ENCODE measurements at places on chromosomes 2 and 18.
A peak's percentile ranks its signal among the peaks of the same experiment; 100 is the strongest.

DNA sequence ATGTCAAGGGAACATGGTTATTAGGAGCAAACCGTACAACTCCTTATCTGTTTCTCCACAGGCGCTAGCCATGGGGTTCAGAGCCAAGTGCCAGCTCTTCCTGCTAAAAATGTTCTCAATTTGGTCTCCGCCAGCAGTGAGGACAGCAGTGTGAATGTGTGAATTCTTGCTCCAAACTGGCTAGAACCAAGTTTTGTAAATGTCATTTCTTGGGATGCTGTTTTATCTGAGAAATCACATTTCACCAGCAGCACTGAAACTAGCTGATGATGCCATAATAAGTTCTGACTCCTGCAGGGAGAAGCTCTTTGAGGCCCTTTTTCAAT is 140.6 kb upstream of the LGALSL start:
- no peak for DNase-seq

GRCh38 chr2:234463626-234464290 is 33.1 kb downstream of the ARL4C start:
- no peak for DNase-seq

DNA sequence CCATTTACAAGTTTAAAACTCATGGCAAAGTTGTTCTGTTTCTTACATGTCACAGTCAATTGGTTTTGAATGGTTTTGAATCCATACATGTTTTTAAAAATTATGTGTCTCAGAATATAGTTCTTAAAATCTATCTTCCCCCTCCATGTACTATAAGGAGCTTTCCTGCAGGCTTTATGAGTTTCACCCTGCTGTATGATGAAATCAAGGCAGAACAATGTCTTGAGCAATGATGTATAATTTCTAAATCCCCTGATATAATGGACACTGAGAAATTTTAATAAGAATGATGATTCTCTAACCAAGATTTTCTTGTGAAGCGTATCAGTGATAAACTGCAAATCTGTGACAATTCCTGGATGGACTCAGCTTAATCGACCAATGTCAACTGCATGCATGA is 10.6 kb upstream of the ZNF516 start:
- DNase-seq = peak; percentile 36

GRCh38 chr2:235740821-235741220 is 247.0 kb downstream of the AGAP1 start:
- DNase-seq = no peak

DNA sequence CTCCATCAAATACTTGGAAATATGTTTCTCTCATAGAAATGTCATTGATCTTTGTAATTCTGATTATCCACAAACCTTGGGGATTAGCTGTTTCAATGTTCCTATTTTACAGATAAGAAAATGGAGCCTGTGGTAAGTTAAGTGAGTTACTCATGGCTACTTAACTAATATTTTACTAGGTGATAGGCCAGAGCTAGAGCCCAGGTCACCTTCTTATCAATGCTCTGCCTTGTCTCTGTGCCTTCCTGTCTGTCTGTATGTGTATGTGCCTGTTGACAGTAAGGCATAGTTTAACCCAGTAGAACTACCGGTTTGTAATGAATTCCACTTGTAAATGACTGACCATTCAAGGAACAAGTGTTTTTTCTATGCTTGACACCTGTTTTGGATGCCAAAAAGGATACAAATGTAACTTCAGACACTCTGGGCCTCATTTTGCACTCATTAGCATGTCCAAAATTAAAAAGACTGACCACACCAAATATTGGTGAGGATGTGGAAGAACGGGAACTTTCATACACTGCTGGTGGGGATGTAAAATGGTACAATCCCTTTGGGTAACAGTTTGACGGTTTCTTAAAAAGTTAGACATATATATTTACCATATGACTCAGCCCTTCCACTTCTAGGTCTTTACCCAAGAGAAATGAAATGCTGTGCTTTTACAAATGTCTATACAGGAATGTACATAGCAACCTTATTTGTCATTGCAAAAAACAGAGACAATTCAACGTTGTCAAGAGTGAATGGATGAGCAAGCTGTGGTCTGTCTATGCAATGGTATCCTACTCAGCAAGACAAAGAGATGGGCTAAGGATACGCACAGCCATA is 19.6 kb upstream of the IL1A start:
- no peak for DNase-seq

- DNase-seq = no peak
Measured at GRCh38 chr2:180364719-180365118, 357.6 kb upstream of the CWC22 start.

GRCh38 chr2:24082787-24083566 is 1.7 kb downstream of the TP53I3 start:
- DNase-seq = no peak

DNA sequence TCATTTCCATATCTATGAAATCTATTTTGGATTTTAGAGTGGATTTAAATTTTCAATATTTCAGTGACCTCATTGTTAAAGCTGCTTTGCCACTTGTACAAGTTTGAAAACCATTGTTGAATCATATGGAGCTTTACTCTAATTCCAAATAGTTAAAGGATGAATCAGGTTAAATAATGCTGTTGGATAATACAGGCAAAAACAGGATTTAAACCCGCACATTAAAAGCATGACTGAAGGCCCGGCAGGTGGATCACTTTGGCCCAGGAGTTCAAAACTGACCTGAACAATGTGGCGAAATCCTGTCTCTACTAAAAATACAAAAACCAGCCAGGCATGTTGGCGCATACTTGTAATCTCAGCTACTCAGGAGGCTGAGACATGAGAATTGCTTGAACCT is 68.3 kb downstream of the RIF1 start:
- DNase-seq = no peak

DNA sequence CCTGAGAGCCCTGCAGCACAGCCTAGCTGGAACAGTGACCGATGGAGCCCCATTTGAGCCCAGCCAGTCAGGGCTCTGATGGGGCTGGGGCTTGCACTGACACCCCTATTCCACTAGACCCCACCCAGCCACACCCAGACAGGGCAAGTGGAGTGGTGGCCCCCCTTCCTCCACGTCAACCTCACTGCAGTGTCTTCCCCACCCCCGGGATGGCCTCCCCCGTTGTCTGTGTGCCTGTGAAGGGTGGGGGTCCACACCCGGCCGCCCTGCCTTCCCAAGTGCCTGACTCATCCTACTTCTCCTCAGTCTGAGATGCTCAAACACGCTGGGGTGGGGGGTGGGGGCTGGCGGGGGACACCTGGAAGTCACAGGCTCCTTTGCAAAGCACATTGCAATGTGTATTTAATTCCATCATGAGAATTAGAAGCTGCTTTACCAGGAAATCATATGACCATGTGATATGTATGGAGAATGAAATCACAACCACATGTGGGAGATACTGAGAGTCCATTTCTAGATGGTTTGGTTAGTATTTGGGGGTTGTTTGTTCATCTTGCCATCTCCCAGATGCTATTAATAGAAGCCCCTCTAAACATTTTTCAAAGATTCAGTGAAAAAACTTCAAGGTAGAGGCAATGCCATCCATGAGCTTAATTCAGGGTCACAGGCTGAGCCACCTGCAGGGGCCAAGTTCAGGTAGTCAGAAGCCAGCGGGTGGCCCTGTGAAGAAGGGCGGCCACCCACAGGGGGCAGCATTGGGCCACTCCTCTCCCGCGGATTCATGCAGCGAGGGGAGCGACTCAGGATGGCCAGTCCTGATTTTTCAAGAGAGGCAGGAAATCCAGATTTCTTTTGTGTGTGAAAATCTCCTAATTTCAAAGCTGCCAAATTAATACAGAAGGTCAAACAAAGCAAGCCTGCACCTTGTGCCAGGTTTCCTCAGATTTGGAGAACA is 22.7 kb upstream of the GMPPA start:
- peak; percentile 78 for DNase-seq

GRCh38 chr2:208222351-208222750 is 32.5 kb downstream of the IDH1 start:
- no peak for DNase-seq

- DNase-seq = no peak
Measured at GRCh38 chr2:133123904-133124303, 444.4 kb downstream of the NCKAP5 start.

- DNase-seq = peak; percentile 36
Measured at GRCh38 chr2:25700221-25700660, 26.9 kb upstream of the DTNB start.

DNA sequence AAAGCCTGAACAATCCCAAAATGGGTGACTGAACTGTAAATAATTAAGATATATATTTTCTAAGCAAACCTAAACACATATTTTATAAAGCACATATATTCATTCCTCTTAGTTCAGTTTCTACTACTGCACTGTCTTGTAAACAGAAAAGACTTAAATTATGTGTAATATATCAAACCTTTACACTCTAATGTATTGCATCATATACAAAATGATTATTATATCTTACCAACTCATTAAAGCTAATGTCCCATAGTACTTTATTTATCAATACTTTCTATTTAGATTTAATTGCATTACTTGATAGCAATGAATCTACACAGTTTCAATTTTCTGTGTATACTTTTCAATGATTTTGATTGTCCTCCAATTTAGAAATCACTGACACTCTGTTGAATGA is 111.0 kb downstream of the TMEM247 start:
- DNase-seq = no peak

GRCh38 chr2:136067897-136068580 is 49.9 kb downstream of the CXCR4 start:
- DNase-seq = no peak

DNA sequence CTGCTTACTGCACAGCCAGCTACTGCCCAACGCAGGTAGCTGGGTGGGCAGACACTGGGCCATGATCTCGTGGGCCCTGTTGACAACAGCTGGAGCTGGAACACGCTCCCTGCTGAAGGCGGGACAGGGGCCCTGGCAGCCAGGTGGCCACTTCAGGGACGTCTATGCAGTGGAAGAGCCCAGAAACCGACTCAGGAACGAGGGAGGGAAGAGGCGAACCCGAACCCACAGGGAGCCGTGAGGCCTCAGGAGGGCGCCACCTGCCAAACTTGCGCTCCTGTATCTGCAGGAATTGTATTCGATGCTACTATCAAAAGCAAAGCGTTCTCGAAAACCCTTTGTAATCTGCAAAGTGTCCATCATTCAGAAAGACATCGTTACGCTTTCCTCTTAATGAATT is 198.4 kb downstream of the EIPR1 start:
- DNase-seq = peak; percentile 16

DNA sequence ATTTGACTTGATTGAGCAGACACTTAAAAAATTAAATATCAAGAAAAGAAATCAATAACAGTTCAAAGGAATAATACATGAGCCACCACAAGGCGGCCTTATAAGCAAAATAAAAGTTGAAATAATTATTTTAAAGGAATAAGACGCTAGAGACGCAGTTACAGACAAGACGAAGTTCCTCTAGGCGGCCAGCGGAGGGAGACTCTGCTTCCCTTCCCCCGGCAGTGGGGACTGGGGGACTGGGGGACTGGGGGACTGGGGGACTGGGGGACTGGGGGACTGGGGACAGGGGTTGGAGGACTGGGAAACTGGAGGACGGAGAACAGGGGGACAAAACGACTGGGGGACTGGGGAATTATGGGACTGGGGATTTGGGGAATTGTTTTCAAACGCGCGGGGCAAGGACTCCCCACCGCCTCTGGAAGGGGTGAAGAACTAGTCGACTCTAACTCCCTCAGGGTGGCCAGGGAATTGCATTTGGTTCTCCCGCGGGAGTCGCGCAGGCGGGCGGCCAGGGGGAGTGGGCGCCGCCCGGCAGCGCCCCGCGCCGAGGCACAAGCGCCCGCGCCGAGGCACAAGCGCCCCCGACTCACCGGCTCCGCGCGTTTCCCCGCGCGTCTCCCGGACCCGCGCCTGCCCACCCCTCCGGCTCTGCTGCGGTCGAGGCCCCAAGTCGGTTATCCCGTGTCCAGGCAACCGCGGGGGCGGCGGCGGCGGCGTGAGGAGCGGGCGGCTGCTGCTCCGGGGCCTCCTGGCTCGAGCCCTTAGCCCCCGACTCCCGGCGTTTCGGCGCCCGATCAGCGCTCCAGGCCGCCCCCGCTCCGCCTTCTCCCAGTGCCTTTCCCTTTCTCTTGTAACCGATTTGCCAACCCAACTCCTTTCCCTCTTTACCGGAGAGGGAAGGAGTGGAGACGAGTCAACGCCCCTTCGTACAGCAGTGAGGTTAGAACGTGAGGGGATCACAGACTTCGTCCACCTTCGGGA is at the start of gene CCDC178:
Gene CCDC178 (minus strand): TSS at position 662 of the 984 bp plus-strand sequence. CDS start 28,633 bp downstream, outside the sequence.
- DNase-seq = no peak

GRCh38 chr2:37636381-37637066 is 34.9 kb downstream of the CDC42EP3 start:
- no peak for DNase-seq

DNA sequence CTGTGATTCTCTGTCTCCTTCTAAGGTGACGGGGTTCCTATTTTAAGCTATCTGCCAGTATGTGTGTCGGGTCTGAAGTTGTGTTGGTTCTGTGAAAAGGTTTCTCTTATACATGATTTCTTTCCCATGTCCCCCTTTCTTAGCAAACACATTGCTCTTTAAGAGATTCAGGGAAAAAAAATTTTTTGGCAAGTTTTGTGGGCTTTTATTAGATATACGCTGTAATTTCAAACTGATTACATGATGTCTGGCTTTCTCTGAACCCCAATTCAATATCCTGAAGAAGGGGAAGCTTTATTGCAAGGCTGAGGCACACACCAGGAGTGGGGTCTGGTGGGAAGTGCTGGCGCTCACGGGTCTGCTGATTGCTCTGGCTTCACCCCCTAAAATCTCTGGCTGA is 210.6 kb downstream of the AGPS start:
- DNase-seq = no peak

- peak; percentile 82 for DNase-seq
Measured at GRCh38 chr2:113211226-113212105, 37.7 kb downstream of the PSD4 start.

GRCh38 chr2:159982270-159982669 is 80.1 kb downstream of the PLA2R1 start:
- peak; percentile 60 for DNase-seq

DNA sequence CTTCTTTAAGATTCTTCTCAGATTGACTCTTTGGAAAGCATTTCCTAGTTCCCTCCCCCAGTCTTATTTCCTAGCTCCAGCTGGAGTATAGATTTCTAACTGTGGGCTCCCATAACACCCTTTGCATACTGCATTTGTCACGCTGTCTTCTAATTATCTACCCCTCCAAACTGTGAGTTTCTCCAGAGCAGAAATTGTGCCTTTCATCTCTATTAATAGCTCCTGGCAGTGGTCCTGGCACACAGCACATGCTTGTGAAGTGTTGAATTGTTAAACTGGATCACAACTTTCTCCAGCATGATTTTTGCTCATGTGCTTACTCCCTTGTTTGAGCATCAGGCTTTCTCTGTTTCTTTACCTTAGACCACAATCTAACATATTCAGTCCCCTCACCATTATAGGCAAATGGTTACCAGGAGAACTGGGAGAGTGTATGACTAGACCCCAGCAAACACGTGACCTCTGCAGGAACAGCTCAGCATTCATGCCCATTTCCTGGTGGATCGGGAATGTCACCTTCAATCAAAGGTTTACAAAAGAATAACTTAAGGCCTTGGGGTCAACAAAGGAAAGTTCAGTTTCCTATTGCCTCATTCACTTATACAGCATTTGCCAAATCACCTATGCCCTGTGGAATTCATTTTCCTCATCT is 175.7 kb upstream of the TANK start:
- DNase-seq = no peak
